HFFc6 (cell line): ENCODE measurements at places on chromosomes 6 and 20. TPM values are rescaled to one million over a fixed set of nuclear protein-coding genes. Genes with fewer than 3 reads are reported as not detected.
A peak's percentile ranks its signal among the peaks of the same experiment; 100 is the strongest.

DNA sequence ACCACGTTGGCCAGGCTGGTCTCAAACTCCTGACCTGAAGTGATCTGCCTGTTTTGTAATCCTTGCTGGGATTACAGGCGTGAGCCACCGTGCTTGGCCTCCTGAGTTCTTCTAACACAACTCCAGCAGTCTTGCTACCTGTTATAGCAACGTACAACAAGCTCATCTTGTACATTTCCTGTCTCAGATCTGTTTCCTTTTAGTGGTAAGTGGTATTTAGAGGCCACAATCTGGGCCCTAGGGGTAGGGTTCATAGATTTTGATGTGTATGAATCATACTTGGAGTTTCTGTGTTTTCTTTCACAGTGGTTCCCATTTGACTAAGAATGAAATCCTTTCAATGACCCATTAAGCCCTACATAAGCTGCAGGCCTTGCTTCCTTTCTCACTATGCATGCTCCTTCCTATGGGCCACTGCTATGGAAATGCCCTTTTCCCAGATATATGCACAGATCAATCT lies 27.1 kb upstream of the SYNCRIP start:
- DNase-seq = peak; percentile 60
- peaks cover 3% of the 10 kb centered on the region for H3K27me3 ChIP-seq
- no peak overlapping the region for H3K4me3 ChIP-seq
- H3K27ac ChIP-seq = peak overlapping the region; percentile 59
- H3K4me1 ChIP-seq = peaks cover 47% of the 10 kb centered on the region

- peaks cover 20% of the 10 kb centered on the region for H3K27me3 ChIP-seq
- no peaks in the 10 kb centered on the region for H3K36me3 ChIP-seq
- no peak overlapping the region for H3K4me3 ChIP-seq
- no peak for DNase-seq
Measured at GRCh38 chr6:1519597-1519996, 90.1 kb upstream of the FOXC1 start.

HCRTR2 gene
- not detected in 2 replicates for total RNA-seq

GRCh38 chr20:31669876-31670275 lies 32.2 kb downstream of the COX4I2 start:
- peaks cover 35% of the 10 kb centered on the region for H3K36me3 ChIP-seq
- peaks cover 39% of the 10 kb centered on the region for H3K4me1 ChIP-seq
- H3K27ac ChIP-seq = peak overlapping the region; percentile 21; the same call in 1 of the 2 replicates
- no peak for DNase-seq

DNA sequence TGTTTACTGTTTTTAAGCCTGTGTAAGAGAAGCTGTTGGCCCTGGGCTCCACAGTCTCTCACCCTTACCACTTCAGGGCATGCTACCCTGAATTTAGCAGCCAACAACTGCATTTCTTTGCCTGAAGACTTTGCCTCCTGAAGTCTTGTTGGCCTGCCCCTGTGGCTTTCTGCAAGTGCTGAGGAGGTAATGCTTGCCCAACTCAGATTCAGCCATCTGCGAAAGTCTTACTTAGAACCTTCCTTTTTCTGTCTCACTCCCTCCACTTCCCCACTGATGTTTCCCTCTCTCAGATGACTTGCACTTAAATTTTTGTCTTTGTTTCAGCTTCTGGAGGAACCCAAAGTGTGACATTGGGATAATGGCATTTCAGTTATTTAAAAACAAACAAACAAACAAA lies 11.8 kb upstream of the IBTK start:
- no peaks in the 10 kb centered on the region for H3K36me3 ChIP-seq
- no peaks in the 10 kb centered on the region; the same call in 1 of the 2 replicates for H3K27me3 ChIP-seq
- H3K4me3 ChIP-seq = no peak overlapping the region
- peaks cover 29% of the 10 kb centered on the region for H3K4me1 ChIP-seq
- H3K27ac ChIP-seq = no peak overlapping the region

MTO1 gene
- total RNA-seq = 17.1 to 21.7 TPM (median 18.5 TPM) in 3 replicates

GPX5 gene
- not detected in 3 replicates for total RNA-seq

DNA sequence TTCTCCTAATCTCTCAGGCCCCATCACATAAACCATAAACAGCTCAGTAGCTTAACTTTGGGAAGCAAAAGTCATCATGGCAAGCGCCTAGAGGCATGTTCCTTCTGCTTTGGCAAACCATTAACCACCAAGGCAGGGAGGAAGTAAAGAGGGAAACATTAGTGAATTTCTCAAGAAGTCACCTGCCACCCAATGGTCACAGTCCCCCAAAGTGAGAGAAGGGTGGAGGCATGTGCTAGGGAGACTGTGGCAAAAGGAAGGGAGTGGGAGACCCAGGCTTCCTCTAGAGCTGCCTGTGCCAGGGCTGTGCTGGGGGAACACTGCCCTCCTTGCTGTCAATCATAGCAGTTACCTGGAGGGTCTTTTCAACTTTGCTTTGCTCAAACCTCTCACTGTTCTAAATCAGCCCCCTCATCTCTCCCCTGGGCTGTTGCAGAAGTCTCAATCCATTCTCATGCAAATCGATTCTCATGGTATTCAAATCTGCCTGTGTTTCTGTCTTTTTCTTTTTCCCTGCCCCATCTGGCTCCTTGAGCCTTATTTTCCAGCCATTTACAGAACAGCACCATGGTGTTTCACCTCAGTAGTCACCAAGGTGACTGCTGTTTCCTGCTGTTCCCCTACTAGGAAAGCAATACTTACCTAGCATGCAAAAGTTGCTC lies 1.8 kb upstream of the RNF24 start:
- DNase-seq = no peak
- no peak overlapping the region for H3K4me3 ChIP-seq
- no peaks in the 10 kb centered on the region for H3K36me3 ChIP-seq
- peaks cover 51% of the 10 kb centered on the region for H3K4me1 ChIP-seq
- H3K27me3 ChIP-seq = peaks cover 2% of the 10 kb centered on the region; the same call in 1 of the 2 replicates

DNA sequence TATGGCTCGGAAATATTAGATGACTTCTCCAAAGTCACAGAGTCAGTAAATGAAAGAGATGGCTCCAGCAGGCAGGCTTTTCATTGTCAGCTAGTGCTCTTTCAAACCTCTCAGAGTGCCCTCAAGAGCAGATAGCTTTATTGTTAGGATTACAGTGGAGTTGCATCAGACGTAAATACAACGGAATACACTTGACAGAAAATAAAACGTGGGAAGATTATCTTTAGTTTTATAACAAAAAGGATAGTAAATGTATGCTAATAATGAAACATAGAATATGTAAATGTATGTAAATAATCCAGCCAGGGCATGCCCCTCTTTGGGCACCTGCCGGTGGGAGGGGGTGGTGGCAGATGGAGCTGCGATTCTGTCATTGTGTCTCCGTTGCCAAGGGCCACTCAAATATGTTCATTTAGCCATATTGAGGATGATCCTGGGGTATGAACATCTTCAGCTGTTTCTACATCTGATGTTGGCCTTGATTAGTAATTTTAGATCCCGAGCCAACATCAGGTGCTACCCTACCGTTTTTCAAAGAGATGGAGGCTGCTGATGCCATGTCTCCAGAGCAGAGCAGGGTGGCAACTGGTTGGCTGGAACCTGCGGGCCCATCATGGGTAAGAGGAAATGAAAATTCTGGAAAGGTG lies 358.3 kb upstream of the SULF2 start:
- no peaks in the 10 kb centered on the region for H3K4me1 ChIP-seq
- no peak for DNase-seq
- 0 out of 2 replicates have a peak, but pooled peaks cover 4% of the 10 kb centered on the region for H3K36me3 ChIP-seq
- peaks cover 7% of the 10 kb centered on the region for H3K27me3 ChIP-seq
- no peak overlapping the region for H3K4me3 ChIP-seq
- no peak overlapping the region for H3K27ac ChIP-seq

DNA sequence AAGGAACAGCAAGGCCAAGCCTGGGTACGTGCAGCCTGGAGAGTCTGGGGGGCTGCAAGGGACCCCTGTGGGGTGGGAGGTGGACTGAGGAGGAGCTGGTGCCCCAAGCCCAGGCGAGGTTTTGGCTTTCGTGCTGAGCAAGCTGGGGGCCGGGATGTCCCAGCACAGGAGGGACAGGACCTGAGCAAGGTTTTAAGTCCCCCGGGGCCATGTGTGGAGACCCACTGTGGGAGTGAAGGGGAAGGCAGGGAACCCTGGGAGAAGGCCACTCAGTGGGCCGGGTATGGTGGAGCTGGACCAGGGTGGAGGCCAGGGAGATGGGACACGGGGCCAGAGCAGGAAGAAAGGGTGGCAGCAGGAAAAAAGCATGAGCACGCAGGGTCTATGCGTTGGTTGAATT lies 419.2 kb upstream of the SULF2 start:
- no peak for DNase-seq
- peaks cover 8% of the 10 kb centered on the region for H3K27me3 ChIP-seq
- no peaks in the 10 kb centered on the region for H3K36me3 ChIP-seq
- no peak overlapping the region for H3K27ac ChIP-seq
- no peak overlapping the region for H3K4me3 ChIP-seq
- no peaks in the 10 kb centered on the region for H3K4me1 ChIP-seq

- peaks cover 44% of the 10 kb centered on the region for H3K27me3 ChIP-seq
- no peak for DNase-seq
- H3K27ac ChIP-seq = no peak overlapping the region
- H3K4me1 ChIP-seq = no peaks in the 10 kb centered on the region
- peaks cover 5% of the 10 kb centered on the region; the same call in 1 of the 2 replicates for H3K36me3 ChIP-seq
- no peak overlapping the region for H3K4me3 ChIP-seq
Measured at GRCh38 chr6:133906050-133906449, 17.1 kb downstream of the TCF21 start.

- H3K27ac ChIP-seq = no peak overlapping the region
- H3K27me3 ChIP-seq = peaks cover 7% of the 10 kb centered on the region
- H3K36me3 ChIP-seq = no peaks in the 10 kb centered on the region
Measured at GRCh38 chr20:23671479-23671878, 17.4 kb downstream of the CST4 start.

MAFB gene
- not detected in 3 replicates for total RNA-seq

LHFPL5 gene
- not detected in 2 replicates for total RNA-seq

DNA sequence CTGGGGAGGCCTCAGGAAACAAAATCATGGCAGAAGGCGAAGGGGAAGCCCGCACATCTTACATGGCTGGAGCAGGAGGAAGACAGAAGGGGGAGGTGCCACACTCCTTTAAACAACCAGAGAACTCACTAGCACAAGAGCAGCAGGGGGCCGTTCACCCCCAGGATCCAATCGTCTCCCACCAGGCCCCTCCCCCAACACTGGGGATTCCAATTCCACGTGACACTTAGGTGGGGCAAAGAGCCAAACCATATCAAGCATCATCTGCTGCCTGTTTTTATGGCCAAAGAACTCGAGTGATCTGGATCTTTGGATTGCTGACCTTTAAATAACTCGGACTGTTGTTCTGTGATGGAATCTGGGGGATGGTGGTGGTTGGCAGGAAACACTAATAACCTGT lies 28.0 kb downstream of the PNLDC1 start:
- DNase-seq = peak; percentile 57
- no peaks in the 10 kb centered on the region for H3K36me3 ChIP-seq
- peaks cover 46% of the 10 kb centered on the region for H3K4me1 ChIP-seq
- H3K4me3 ChIP-seq = peak overlapping the region; percentile 43; the same call in 1 of the 2 replicates
- no peak overlapping the region for H3K27ac ChIP-seq

FHL5 gene
- not detected in 3 replicates for total RNA-seq

IL17F gene
- total RNA-seq = not detected in 3 replicates

GRCh38 chr20:14991023-14991422 lies 653.6 kb upstream of the FLRT3 start:
- no peak overlapping the region for H3K27ac ChIP-seq
- no peaks in the 10 kb centered on the region for H3K27me3 ChIP-seq
- H3K4me1 ChIP-seq = no peaks in the 10 kb centered on the region
- H3K36me3 ChIP-seq = no peaks in the 10 kb centered on the region

- peaks cover 93% of the 10 kb centered on the region for H3K4me1 ChIP-seq
- H3K4me3 ChIP-seq = peak overlapping the region; percentile 2; the same call in 1 of the 2 replicates
- H3K36me3 ChIP-seq = peaks cover 44% of the 10 kb centered on the region
- H3K27me3 ChIP-seq = no peaks in the 10 kb centered on the region; the same call in 1 of the 2 replicates
- no peak for DNase-seq
- H3K27ac ChIP-seq = no peak overlapping the region
Measured at GRCh38 chr6:129696843-129697242, 13.1 kb downstream of the ARHGAP18 start.

- peaks cover 2% of the 10 kb centered on the region for H3K27me3 ChIP-seq
- peak overlapping the region; percentile 88 for H3K27ac ChIP-seq
- peak overlapping the region; percentile 97 for H3K4me3 ChIP-seq
Measured at GRCh38 chr6:18263418-18264218, 712 bp downstream of the DEK start.

GRCh38 chr6:63805345-63805744 lies 169.7 kb downstream of the PHF3 start:
- no peaks in the 10 kb centered on the region for H3K36me3 ChIP-seq
- no peaks in the 10 kb centered on the region for H3K27me3 ChIP-seq
- no peak for DNase-seq
- peak overlapping the region; percentile 97 for H3K27ac ChIP-seq
- H3K4me1 ChIP-seq = peaks cover 56% of the 10 kb centered on the region

DNA sequence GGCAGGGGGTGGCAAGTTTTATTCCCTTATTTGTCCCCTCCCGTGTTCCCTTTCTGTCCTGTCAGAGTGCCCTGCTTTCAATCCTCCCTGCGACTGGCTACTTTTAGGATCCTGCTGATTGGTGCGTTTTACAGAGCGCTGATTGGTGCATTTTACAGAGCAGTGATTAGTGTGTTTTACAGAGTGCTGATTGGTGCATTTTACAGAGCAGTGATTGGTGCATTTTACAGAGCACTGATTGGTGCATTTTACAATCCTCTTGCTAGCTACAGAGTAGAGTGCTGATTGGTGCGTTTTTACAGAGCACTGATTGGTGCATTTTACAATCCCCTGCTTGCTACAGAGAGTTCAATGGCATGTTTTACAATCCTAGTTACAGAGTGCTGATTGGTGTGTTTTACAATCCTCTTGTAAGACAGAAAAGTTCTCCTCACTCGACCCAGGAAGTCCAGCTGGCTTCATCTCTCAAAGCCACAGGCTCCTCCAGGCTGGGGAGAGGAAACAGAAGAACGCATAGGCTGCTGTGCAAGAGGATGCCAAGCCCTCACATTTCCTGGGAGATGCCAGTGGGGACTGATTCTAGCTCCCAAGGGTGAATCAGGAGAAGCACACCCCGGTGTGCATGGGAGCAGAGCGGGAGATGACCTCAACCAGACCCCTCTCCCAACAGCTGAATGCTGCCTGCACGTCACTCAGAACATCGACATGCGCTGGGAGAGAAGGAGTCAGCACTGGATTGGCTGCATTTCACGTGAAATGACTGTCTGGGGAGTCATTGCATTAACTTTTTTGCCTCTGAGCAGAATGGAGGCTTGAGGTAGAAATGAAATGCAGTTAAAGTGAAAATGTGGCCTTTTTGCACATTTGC lies 48.3 kb upstream of the SLC22A23 start:
- no peak overlapping the region for H3K27ac ChIP-seq
- DNase-seq = no peak
- H3K36me3 ChIP-seq = peaks cover 5% of the 10 kb centered on the region; the same call in 1 of the 2 replicates
- H3K4me3 ChIP-seq = no peak overlapping the region

- H3K4me1 ChIP-seq = no peaks in the 10 kb centered on the region
- H3K36me3 ChIP-seq = no peaks in the 10 kb centered on the region
- no peak for DNase-seq
- H3K4me3 ChIP-seq = no peak overlapping the region
- no peak overlapping the region for H3K27ac ChIP-seq
Measured at GRCh38 chr6:319177-320131, 27.2 kb downstream of the DUSP22 start.

CD83 gene
- 0.92 to 2.1 TPM (median 1.9 TPM) in 3 replicates for total RNA-seq

- no peak for DNase-seq
- peaks cover 10% of the 10 kb centered on the region for H3K27me3 ChIP-seq
- H3K4me1 ChIP-seq = no peaks in the 10 kb centered on the region
- no peaks in the 10 kb centered on the region for H3K36me3 ChIP-seq
- H3K27ac ChIP-seq = no peak overlapping the region
- H3K4me3 ChIP-seq = no peak overlapping the region
Measured at GRCh38 chr20:59153832-59154231, 9.8 kb upstream of the ZNF831 start.

- DNase-seq = no peak
- no peak overlapping the region for H3K4me3 ChIP-seq
- H3K36me3 ChIP-seq = no peaks in the 10 kb centered on the region
- H3K27ac ChIP-seq = no peak overlapping the region
- no peaks in the 10 kb centered on the region for H3K27me3 ChIP-seq
Measured at GRCh38 chr6:88626460-88626859, 337.0 kb downstream of the RNGTT start.

C6orf52 gene
- total RNA-seq = not detected in 3 replicates

TAF4 gene
- total RNA-seq = 8.9 and 9.6 TPM in 2 replicates

TSPO2 gene
- not detected in 3 replicates for total RNA-seq

NFS1 gene
- 33.4 to 39.0 TPM (median 37.3 TPM) in 3 replicates for total RNA-seq
